DMS 273 treated with DMSO at 0.1 percent for 48 hours (cell line): ENCODE measurements at places on chromosomes 2 and 18.
A peak's percentile ranks its signal among the peaks of the same experiment; 100 is the strongest.

DNA sequence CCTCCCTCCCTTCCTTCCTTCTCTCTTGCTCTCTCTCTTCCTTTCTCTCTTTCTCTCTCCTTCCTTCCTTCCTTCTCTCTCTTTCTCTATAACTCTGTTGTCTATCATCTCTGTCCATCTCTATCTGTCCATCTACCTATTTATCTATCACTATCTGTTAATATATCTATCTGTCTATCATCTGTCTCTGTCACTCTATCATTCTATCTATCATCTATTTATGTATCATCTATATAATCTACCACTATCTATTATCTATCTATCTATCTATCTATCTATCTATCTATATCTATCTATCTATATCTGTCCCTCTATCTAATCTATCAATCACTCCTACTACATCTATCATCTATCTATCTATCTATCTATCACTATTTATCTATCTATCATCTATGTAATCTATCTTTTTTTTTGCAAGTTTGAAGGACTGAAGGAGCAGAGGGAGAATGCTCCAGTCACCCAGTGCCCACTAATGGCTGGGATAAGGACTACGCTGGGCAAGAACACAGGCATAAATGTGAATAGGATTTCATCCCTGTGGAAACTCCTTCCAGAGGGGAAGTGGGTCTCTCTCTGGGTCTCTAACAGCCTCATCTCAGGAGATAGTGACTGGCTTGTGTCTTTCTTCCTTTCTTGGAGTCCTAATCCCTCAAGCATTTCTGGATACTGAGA, 427.0 kb downstream of the LPIN1 start:
- no peak for DNase-seq

GRCh38 chr2:112683550-112684414, 37.0 kb upstream of the NT5DC4 start:
- DNase-seq: no peak

DNA sequence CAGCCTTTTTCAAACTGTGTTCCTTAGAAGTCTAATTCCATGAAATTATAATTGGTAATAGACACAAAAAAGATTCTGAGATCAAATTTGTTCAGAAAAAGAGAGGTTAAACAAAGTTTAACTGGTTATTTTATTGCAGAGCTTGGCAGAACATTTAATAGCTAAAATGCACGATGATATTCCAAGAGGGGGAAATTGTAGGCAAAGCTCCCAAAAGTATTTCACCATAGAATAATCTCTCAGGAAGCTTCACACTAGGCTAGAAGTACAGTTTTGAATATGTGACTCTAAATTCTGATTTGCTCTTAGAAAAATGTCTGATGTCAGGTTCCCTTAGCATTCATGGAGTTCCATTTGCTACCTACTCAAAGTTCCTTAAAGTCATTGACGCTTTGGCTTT, 292.4 kb upstream of the SETBP1 start:
- DNase-seq: no peak

GRCh38 chr18:3163968-3164367, 55.8 kb downstream of the MYOM1 start:
- DNase-seq: no peak

DNA sequence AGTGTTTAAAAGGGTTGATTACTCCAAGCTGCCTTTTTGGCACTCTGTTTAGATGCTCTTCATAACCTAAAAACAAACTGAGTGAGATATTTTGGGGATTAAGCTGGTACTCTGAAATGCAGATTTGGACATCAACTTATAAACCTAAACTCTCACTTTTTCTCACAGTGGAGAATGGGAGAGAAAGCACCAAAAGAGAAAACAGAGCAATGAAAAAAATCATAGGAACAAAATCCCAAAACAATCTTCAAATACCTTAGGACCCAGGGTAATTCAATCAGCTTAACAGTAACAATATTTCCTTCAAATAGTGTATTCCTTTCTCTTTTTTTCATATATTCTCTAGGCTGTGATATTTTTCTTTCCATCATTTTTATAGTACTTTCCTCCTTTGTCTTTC, 11.5 kb downstream of the LRP1B start:
- DNase-seq: no peak

GRCh38 chr2:119694845-119695521, 16.0 kb downstream of the TMEM177 start:
- peak; percentile 77 for DNase-seq

DNA sequence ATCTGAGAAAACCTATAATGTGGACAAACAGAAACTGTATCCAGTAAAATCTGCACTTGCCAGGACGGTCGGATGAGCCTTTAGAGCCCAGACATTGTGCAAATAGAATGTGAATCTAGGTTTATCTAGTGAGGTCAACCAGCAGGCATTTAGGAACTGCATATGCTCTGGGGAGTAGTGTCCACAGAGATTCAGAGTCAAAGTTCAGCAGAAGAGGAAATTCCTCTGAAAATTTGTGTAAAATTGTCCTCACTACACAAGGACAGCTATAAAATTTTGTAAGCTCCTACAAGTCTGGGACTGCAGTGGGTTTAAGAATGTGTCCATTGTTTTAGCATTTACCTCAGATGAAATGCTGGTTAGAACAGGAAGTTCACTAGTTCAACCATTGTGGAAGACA, 9.8 kb upstream of the NDUFV2 start:
- DNase-seq: no peak

GRCh38 chr18:33751613-33752221, 173.7 kb downstream of the ASXL3 start:
- no peak for DNase-seq

- no peak for DNase-seq
These were observed 184.2 kb downstream of the GLI2 start for GRCh38 chr2:120919771-120920453.

GRCh38 chr2:46917628-46918027, 2.0 kb upstream of the MCFD2 start:
- DNase-seq: no peak

- no peak for DNase-seq
These were observed 76.0 kb downstream of the FAM124B start for GRCh38 chr2:224325941-224326340.

GRCh38 chr2:234840336-234840735, 111.5 kb upstream of the SH3BP4 start:
- DNase-seq: no peak

- no peak for DNase-seq
These were observed 55.3 kb upstream of the SULT1C3 start for GRCh38 chr2:108184419-108184818.

- DNase-seq: peak; percentile 22
These were observed 236.3 kb upstream of the FSIP2 start for GRCh38 chr2:185502351-185502750.

DNA sequence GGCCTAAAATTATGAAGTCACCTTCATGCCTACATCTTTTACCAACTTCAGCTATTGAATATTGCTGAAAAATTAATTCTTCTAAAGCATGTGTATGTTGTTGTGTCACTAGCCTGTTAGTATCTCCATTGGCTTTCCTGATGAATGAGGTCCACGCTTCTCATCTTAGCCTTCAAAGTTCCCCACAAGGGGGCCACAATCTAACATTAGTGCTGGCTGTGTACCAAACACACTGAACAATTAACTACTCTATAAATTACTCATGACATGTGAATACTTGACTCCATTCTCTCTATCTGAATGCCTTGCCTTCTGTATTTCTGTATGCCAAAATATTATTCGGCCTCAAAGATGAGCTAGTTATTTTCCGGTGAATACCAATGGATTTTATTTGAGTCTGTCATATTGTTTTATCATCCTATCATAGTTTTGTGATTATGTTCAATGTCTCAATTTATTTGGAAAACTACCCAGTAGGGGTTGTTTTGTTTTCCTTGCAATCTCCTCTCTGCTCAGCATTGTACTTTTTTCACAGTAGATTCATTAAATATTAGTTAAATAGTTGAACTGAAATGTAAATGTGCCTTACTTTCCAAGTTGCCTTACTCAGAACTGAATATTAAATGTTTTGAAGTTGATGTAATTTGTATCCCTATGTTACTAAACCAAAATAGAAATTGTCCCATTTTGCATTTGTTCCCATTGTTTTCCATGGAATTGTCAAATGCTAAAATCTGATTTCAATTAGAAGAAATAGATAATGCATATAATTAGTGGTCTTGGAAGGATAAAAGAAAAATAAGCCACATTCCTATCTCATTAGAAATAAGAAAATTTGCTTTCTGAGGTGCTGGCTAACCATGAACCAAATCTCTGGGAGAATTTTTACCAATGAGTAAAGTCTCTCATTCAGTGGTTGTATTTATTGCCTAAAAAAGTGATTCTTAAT, 208.4 kb upstream of the COL3A1 start:
- DNase-seq: peak; percentile 6

- DNase-seq: no peak
These were observed 106.2 kb downstream of the STPG4 start for GRCh38 chr2:47048801-47049480.

GRCh38 chr18:68779169-68779568, 18.7 kb upstream of the CCDC102B start:
- no peak for DNase-seq
